ENCODE measurements at places on chromosomes 1 and 21.

- no peak for DNase-seq
Measured at GRCh38 chr1:223748405-223748772, 36.0 kb downstream of the CAPN2 start.

DNA sequence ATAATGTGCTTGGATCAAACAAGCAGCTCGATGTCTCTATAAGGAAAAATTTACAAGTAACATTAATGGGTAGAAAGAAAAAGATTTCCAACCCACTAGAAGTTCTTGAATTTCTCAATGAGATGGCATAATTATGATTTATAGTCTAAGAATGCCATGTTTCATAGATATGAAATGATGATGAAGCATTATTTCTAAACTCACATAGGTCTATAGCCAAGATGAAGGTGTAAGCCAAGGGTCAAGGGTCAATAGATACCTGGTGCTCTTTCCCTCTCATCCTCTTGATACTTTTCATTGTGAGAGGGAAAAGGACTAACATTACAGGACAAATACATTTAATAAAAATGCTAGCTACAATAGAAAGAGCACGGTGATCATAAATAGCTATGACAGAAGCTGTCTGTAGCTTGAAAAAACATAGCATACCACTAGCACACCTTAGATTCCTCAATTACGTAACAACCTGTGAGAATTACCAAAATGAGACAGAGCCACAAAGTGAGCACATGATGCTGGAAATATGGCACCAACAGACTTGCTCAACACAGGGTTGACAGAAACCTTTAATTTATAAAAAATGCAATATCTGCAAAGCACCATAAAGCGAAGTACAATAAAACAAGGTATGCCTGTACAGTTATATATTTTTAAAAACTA, 26.3 kb upstream of the F13B start:
- no peak for DNase-seq

DNA sequence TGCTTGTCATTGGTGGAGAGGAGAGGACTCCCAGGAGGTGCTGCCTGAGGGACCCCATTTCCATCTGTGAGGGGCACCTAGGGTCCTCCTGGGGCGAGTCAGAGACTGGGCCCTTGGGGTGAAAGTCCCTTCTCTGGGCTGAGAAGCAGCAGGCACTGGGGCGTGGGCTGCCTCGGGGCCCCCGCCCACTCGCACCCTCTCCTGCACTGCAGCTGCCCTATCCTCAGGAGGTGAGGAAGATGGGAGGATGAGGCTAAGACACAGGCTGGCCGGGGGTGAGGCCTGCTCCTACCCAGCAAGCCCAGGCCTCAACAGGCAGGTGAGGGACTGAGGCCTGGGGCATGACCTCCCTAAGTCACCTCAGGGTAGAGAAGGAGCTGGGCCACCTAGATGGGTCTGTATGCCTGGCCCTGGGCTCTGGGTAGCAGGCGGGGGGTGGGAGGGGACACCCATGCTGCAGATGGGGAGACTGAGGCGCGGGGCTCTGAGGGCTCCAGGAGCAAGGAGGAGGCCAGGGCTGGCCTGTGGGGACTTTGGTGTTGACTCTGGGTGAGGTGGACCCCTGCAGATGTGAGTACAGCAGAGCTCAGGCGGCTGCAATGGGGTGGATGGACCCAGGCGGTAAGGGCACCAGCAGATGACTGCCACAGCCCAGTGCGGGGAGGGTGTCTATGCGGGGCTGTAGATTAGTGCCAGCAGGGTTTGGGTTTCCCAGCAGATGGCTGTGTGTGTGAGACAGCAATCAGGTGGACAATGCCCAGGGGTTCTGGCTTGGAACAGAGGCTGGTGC, 10.4 kb upstream of the ZNF669 start:
- no peak for DNase-seq

DNA sequence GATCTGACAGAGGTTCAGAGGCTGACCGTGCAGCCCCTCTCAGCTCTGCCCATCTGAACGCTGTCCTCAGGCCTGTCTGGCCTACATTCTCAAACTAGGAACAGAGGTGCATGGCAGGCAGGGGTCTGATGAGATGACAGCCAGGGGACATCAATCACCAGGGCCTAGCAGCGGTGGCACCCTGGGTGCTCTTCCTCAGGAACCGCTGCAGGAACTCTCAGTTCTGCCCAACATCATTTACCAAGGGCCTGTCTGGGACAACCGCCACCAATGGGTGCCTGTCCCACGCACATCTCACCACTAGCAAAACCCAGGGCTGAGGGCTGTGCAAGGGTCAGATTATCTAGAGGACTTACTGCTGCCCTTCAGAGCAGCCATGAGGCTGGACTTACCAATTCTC, 245.7 kb downstream of the TOMM20 start:
- DNase-seq: no peak

DNA sequence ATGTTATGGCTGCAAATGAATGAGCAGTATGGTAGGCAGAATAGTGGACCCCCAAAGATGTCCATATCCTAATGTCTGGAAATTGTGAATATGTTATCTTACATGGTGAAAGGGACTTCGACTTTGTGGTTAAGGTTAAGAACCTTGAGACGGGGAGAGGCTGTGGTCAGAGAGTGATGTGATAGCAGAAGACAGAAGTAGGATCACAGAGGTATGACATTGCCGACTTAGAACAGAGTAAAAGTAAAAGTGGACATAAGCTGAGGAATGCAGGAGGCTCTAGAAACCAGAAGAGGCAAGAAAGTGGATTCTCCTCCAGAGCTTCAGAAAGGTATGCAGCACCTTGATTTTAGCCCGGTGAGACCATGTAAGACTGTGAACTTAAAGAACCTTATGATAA, 74.6 kb downstream of the CTH start:
- DNase-seq: no peak

DNA sequence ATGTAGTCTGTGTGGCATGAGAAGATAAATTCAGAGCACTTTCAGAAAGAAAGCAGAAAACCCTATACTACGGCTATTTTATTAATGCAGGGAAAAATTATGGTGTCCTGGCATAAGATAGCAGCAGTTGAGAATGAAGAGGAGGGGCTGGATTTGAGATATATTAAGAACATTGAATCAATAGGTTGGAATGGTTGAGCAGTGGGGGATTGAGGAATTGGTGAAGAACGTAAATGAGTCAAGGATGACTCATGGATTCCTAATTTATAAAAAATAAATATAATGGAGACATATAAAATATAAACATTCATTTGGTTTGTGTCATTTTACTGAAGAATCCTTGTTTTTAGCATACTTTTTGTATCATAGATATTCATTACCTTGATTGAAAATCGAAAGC, 234.3 kb upstream of the ADAMTS5 start:
- DNase-seq: no peak

GRCh38 chr1:5349526-5349925, 642.7 kb downstream of the NPHP4 start:
- DNase-seq: no peak

GRCh38 chr1:212664409-212665199, 35.0 kb downstream of the BATF3 start:
- DNase-seq: no peak

DNA sequence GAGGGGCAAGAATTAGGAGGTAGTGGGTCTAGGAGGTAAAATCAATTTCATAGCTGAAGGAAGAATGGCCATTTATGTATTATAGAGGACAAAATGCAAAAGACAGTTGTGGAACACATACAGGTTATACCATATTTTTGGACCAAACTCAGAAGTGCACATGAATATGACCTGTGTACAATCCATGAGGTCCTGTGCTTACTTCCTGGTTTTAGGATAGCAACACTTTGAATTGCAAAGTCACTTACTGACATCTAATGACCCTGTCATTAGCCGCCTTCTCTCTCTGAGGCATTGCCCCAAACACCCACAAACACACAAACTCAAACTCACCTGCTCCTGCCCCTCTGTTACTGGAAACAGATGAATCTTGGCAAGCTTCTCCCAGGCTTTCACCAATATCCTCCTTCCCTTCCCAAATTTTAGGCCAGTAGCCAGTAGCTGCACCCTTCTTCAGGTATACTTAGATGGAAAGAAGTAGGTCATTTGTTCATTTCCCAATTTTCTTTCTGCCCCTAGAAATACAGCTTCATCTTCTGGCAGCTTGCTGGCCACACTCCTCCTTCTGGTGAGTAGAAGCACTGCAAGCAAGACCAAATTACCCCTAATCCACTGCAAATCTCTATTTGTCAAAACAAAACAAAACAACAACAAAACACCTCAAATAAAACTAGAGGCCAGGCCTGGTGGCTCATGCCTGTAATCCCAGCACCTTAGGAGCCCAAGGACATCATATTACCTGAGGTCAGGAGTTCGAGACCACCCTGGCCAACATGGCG, 13.7 kb upstream of the RPL5 start:
- DNase-seq: no peak

GRCh38 chr1:77742011-77742555, 17.6 kb downstream of the USP33 start:
- no peak for DNase-seq

DNA sequence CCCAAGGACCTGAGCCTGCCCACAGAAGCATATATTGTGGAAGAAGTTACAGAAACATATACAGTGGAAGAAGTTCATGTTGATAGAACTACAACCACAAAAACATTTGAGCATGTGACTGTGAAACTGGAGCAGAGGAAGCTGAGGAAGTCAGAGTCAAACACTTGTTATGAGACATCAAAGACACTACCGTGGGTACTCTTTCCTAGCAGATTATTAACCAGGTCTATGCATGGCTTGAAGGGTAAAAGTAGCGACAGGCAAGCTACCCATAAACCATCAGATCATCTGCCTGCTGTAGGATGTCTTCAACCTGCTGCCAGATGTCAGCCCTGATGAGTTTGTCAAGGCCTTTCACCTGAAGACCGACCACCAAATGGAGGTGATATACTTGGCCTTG, 35.8 kb downstream of the IVNS1ABP start:
- DNase-seq: no peak

DNA sequence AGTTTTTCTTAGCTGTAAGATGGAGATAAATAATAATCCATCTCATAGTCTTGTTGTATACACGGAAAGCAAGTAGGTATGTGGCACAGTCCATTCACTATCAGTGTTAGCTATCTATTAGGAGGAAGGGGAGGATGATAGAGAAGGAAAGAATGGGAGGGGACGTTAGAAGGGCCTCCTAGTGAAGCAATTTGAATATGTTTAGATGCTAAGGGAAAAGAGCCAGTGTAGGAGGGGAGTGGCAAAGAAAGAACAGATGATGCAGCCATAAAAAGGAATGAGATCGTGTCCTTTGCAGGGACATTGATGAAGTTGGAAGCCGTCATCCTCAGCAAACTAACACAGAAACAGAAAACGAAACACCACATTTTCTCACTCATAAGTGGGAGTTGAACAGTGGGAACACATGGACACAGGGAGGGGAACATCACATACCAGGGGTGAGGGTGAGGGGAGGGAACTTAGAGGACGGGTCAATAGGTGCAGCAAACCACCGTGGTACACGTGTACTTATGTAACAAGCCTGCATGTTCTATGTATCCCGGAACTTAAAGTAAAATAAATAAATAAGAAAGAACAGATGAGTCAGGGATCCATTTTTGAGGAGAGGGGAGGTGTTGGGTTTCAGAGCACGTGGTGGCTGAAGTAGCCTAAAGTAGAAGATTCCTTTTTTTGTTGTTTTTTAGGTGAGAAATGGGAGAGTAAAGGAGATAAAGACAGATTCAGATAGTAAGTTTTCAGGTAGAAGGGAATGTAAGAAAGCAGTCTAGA, 124.1 kb downstream of the POU2F1 start:
- no peak for DNase-seq

DNA sequence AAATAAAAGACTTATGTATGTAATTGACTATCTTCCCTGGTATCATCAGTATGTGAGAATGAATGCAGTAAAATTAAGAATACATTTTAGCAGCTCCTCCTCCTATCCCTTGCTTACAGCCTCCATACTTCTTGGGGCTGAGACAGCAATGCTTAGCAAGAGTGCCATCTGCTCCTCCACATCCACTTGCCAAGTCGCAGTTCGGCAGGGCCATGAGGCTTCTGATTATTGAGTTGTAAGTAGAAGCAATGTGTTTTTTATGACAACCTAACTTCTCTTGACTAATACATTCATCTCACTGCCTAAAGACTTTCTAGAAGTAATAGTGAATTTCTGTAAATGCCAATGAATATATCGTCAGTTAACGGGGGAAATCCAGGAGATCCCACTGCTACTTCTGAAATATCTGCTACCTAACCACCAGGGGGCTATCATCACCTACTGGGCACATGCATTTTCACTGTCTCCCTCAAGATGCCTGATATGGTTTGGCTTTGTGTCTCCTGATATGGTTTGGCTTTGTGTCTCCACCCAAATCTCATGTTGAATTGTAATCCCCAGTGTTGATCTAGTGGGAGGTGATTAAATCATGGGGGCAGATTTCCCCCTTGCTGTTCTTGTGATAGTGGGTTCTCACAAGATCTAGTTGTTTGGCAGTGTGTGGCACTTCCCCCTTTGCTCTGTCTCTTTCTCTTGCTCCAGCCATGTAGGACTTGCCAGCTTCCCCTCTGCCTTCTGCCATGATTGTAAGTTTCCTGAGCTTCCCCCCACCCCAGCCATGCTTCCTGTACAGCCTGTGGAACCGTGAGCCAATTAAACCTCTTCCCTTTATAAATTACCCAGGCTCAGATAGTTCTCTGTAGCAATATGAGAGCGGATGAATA, 59.6 kb downstream of the EXTL2 start:
- no peak for DNase-seq

DNA sequence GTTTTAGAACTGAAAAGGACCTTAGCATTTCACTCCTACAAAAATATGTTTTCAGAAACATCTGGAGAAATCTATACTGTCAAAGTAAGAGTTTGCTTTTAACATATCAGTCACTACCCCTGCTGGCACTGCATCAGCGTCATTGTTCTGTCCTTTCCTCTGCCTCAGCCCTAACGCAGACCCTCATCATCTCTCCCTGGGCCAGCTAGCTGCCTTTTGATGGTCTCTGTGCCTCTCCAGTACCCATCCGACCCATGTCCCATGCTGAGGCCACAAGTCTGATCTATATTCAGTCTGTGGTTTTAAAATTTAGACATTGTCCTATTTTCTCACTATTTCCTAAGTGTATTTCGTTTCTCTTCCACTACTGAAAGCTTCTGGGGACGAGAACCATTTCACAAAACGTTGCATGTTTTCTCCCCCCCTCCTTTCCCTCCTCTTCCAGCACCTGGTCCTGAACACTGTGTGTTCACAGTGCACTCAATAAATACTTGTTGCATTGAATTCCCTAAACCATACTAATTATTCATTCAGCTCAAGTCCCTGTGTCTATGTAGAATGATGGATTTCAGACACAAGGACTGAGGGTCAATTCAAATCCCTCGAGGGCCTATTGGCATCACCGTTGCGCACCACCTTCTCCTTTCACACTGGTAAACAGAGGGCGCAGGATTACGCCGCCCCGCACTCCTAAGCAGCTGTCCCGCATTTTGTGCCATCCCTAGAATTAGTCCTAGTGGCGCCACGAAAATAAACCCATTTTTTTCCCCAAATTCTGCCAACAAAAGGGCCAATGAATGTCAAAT, 53.4 kb downstream of the CD2 start:
- no peak for DNase-seq

- DNase-seq: no peak
Measured at GRCh38 chr1:37391211-37392011, 83.0 kb upstream of the ZC3H12A start.

DNA sequence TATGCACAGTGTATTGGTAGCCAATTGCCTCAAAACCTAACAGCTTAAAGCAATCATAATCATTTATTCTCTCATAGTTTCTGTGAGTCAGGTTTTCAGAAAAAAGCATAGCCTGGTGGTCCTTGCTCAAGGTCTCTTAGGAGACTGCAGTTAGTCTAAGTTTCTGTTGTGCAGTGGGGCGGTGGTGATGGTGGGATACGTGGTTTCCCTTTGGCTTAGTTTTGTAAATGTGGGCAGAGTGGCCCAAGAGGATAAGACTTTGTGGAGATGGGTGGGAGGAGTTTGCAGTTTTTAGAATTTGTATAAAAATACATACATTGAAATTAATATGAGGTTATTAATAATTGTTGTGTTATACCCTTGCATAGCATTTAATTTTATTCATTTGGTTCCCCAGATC, 68.6 kb downstream of the NOS1AP start:
- no peak for DNase-seq

Measured in AG09309 (cell line).